ENCODE measurements at places on chromosomes 1 and 21. TPM values are rescaled to one million over a fixed set of nuclear protein-coding genes. Genes with fewer than 3 reads are reported as not detected.

DNA sequence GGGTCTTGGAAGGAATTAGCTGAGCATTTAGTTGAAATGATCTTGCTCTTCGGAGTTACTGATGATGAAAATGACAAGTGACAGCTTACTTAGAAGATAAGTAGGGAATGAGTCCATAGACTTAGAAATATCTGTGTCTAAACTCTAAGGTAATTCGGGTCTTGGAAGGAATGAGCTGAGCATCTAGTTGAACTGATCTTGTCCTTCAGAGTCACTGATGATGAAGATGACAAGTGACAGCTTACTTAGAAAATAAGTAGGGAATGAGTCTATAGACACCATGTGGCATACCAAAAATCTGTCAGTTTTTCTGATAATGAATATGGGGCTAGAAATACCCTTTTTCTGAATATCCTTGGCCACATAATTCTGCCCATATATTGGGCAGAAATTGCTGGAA is 14.7 kb downstream of the CTTNBP2NL start:
- no peaks in the 10 kb centered on the region for H3K27me3 ChIP-seq
- H3K4me3 ChIP-seq, result no peak overlapping the region
- H3K36me3 ChIP-seq, result peaks cover 2% of the 10 kb centered on the region
- no peak for DNase-seq
- no peaks in the 10 kb centered on the region for H3K4me1 ChIP-seq

DNA sequence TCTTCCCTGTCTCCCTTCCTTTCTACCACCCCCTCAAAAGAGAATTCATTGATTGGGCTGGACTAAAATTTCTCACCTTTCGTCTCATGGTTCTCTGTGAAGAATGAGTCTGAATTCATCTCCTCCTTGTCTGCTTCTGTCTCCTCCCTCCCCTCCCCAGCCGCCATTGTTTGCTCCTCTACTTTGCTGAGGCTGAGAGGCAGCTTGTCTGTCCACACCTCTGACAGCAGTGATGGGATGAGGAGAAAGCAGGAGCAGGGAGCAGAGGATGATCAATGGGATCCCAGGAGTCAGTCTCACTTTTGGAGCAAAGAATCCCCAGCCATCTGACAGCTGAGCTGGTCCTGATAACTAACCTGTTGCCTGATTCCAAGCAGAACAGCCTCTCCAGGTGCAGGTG is 2.5 kb downstream of the ILDR2 start:
- H3K36me3 ChIP-seq, result no peaks in the 10 kb centered on the region
- H3K27me3 ChIP-seq, result peaks cover 6% of the 10 kb centered on the region
- H3K4me3 ChIP-seq, result no peak overlapping the region
- no peaks in the 10 kb centered on the region for H3K4me1 ChIP-seq
- H3K27ac ChIP-seq, result no peak overlapping the region
- DNase-seq, result no peak

DNA sequence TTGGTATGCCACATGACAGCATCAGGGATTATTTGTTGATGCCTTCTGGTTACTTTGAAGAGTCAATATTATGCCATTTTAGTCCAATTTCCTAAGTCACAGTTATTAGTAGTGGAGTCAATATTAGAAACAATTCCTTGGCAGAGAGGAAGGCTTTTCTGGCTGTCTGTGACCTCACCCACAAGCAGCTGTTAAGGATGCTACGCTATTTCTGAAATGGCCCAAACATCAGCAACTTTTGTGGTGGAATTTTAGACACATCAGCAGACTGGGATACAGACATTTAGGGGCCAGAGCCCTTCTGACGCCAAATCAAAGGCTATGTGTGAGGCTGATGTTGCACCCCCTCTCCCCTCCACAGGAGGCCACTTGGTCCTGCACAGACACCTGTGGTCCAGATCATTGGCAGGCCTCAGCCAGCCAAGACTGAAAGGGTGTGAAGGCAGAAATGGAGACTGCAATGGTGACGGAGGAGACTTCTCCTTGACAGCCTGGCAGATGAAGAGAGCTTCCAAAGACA is 9.2 kb upstream of the RXRG start:
- no peaks in the 10 kb centered on the region for H3K4me1 ChIP-seq
- no peak for DNase-seq
- no peaks in the 10 kb centered on the region for H3K27me3 ChIP-seq
- no peak overlapping the region for H3K27ac ChIP-seq

GRCh38 chr1:48127735-48128685 is 94.5 kb upstream of the SLC5A9 start:
- no peaks in the 10 kb centered on the region for H3K27me3 ChIP-seq
- H3K4me1 ChIP-seq, result no peaks in the 10 kb centered on the region
- H3K27ac ChIP-seq, result no peak overlapping the region

GRCh38 chr21:43588957-43589356 is 70.3 kb downstream of the HSF2BP start:
- H3K27ac ChIP-seq, result no peak overlapping the region
- H3K4me1 ChIP-seq, result peaks cover 20% of the 10 kb centered on the region
- H3K36me3 ChIP-seq, result no peaks in the 10 kb centered on the region
- no peak for DNase-seq
- no peak overlapping the region for H3K4me3 ChIP-seq

DNA sequence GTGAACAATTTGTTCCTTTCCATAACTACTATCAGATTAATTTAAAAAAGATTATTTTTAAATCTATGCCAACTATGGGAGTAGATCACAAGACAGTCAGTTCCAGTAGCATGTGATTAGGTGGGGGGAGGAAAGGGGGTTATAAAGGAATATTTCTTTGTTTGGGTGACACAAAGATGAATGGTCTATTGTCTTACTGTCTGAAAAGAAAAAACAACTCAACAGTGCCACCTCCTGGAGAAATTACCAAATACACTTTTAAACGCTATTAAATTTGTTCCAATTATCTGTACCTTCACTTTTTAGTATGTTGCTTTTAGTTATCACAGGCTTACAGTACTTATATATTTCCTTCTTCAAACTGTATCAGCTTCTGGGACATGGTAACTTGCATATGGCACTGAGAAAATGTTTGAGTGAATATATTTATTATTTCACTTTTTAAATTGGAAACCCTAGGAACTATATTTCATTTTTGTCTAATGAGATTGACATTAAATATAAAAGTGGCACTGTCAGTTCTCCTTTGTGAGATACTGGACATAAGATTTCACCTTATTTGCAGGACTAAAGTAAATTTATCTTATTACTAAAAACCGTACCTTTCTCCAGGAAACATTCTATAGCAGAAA is 1.7 kb upstream of the SORT1 start:
- H3K4me3 ChIP-seq, result no peak overlapping the region
- no peak for DNase-seq
- H3K4me1 ChIP-seq, result peaks cover 15% of the 10 kb centered on the region

GRCh38 chr1:26787381-26787705 is 407 bp upstream of the PIGV start:
- H3K4me3 ChIP-seq, result peak overlapping the region; percentile 76
- no peaks in the 10 kb centered on the region for H3K27me3 ChIP-seq
- H3K4me1 ChIP-seq, result peaks cover 19% of the 10 kb centered on the region
- DNase-seq, result no peak
- peak overlapping the region; percentile 100 for H3K27ac ChIP-seq

- DNase-seq, result peak; percentile 67
- H3K27me3 ChIP-seq, result no peaks in the 10 kb centered on the region
- no peaks in the 10 kb centered on the region for H3K4me1 ChIP-seq
- H3K36me3 ChIP-seq, result no peaks in the 10 kb centered on the region
- H3K4me3 ChIP-seq, result peak within 1 kb of the TSS; percentile 40
Measured at GRCh38 chr1:115337633-115338456, at the start of gene NGF. TSS of gene NGF (minus strand) at chr1:115338249. CDS start at chr1:115286795, 51,454 bp downstream.

GRCh38 chr1:36913016-36913415 is 121.3 kb downstream of the GRIK3 start:
- no peaks in the 10 kb centered on the region for H3K36me3 ChIP-seq
- H3K4me1 ChIP-seq, result no peaks in the 10 kb centered on the region
- H3K27ac ChIP-seq, result no peak overlapping the region
- no peaks in the 10 kb centered on the region for H3K27me3 ChIP-seq
- no peak overlapping the region for H3K4me3 ChIP-seq
- no peak for DNase-seq

GRCh38 chr1:179166663-179167417 is 62.6 kb downstream of the ABL2 start:
- H3K4me3 ChIP-seq, result no peak overlapping the region
- H3K4me1 ChIP-seq, result no peaks in the 10 kb centered on the region

GRCh38 chr1:109134423-109134822 is 20.5 kb downstream of the ELAPOR1 start:
- no peaks in the 10 kb centered on the region for H3K27me3 ChIP-seq
- DNase-seq, result no peak
- no peaks in the 10 kb centered on the region for H3K36me3 ChIP-seq
- H3K4me1 ChIP-seq, result no peaks in the 10 kb centered on the region
- peak overlapping the region; percentile 45 for H3K27ac ChIP-seq
- H3K4me3 ChIP-seq, result no peak overlapping the region

DNA sequence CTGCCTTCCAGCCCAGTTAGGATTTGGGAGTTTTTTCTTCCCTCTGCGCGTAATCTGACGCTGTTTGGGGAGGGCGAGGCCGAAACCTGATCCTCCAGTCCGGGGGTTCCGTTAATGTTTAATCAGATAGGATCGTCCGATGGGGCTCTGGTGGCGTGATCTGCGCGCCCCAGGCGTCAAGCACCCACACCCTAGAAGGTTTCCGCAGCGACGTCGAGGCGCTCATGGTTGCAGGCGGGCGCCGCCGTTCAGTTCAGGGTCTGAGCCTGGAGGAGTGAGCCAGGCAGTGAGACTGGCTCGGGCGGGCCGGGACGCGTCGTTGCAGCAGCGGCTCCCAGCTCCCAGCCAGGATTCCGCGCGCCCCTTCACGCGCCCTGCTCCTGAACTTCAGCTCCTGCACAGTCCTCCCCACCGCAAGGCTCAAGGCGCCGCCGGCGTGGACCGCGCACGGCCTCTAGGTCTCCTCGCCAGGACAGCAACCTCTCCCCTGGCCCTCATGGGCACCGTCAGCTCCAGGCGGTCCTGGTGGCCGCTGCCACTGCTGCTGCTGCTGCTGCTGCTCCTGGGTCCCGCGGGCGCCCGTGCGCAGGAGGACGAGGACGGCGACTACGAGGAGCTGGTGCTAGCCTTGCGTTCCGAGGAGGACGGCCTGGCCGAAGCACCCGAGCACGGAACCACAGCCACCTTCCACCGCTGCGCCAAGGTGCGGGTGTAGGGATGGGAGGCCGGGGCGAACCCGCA is at the start of gene PCSK9:
PCSK9 (plus strand) TSS at position 207 of the 741 bp plus-strand sequence; CDS start at position 497, 290 bp downstream.
- peaks cover 16% of the 10 kb centered on the region for H3K27me3 ChIP-seq
- no peaks in the 10 kb centered on the region for H3K36me3 ChIP-seq
- no peak within 1 kb of the TSS for H3K27ac ChIP-seq
- no peaks in the 10 kb centered on the region for H3K4me1 ChIP-seq

GRCh38 chr1:162822391-162823200 is 32.1 kb downstream of the HSD17B7 start:
- H3K4me1 ChIP-seq, result no peaks in the 10 kb centered on the region
- H3K36me3 ChIP-seq, result no peaks in the 10 kb centered on the region
- H3K27ac ChIP-seq, result no peak overlapping the region
- DNase-seq, result peak; percentile 53
- no peaks in the 10 kb centered on the region for H3K27me3 ChIP-seq

- DNase-seq, result no peak
- H3K27ac ChIP-seq, result no peak overlapping the region
- H3K27me3 ChIP-seq, result no peaks in the 10 kb centered on the region
- H3K4me1 ChIP-seq, result no peaks in the 10 kb centered on the region
- H3K4me3 ChIP-seq, result no peak overlapping the region
Measured at GRCh38 chr21:38054334-38054733, 138.1 kb upstream of the KCNJ6 start.

- no peak for DNase-seq
- no peaks in the 10 kb centered on the region for H3K36me3 ChIP-seq
- H3K27me3 ChIP-seq, result no peaks in the 10 kb centered on the region
- H3K4me1 ChIP-seq, result no peaks in the 10 kb centered on the region
Measured at GRCh38 chr1:156885314-156885713, 8.2 kb upstream of the PEAR1 start.

DNA sequence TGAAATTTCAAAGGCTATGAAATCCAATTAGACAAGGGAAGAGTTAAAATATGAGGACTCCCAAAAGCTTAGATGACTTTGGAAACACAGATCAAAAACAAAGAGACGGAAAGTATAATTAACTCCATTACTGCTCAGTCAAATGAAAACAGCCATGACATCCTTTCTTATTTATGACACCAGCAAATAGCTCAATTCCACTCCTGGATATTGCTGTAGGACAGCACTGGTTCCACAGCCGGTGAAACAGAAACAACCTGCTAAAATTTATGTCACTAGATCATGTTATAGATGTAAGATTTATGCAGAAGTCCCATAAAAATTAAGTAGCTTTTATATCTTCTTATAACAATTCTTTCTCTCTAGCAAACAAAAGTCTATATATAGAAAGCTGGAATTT is 65.6 kb upstream of the RRP15 start:
- H3K4me1 ChIP-seq, result no peaks in the 10 kb centered on the region
- no peak overlapping the region for H3K4me3 ChIP-seq
- H3K27ac ChIP-seq, result no peak overlapping the region
- peak; percentile 2 for DNase-seq
- no peaks in the 10 kb centered on the region for H3K27me3 ChIP-seq

- no peaks in the 10 kb centered on the region for H3K36me3 ChIP-seq
- H3K27me3 ChIP-seq, result no peaks in the 10 kb centered on the region
- H3K4me3 ChIP-seq, result no peak overlapping the region
- H3K4me1 ChIP-seq, result no peaks in the 10 kb centered on the region
- H3K27ac ChIP-seq, result no peak overlapping the region
Measured at GRCh38 chr1:184595596-184595995, 159.1 kb downstream of the EDEM3 start.

DNA sequence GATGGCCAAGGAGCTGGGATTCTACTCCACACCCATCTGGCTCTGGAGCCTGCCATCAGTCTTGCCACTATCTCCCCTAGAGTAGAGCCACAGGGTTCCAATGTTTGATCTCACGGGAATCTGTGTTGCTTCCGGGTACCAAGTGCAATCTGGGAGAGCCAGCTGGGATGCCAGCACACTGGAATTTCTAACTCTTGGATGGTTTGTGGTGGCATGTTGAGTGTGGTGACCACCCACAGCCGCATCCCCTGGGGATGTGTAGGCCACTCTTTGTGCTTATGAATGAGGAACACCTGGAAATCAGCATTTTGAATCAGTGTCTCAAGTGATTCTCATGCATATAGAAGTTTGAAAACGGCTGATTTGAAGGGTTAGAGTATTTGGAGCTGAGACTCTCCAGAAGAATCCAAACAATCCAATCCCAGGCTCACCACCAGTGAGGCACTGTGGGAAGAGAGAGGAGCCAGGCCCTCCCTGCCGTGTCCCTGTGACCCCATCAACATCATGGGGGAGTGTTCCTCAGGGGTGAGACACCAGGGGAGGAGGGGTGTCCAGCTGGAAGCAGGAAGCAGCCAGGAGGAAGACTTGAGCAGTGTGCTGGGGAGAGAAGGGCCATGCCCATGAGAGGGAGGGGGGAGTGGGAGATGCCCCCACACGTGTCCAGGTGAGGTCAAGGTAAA is 13.4 kb downstream of the FBLIM1 start:
- H3K36me3 ChIP-seq, result peaks cover 18% of the 10 kb centered on the region
- no peak for DNase-seq
- no peaks in the 10 kb centered on the region for H3K27me3 ChIP-seq
- H3K4me1 ChIP-seq, result no peaks in the 10 kb centered on the region

- H3K27me3 ChIP-seq, result no peaks in the 10 kb centered on the region
- no peak for DNase-seq
- H3K36me3 ChIP-seq, result no peaks in the 10 kb centered on the region
- H3K27ac ChIP-seq, result no peak overlapping the region
Measured at GRCh38 chr1:245995474-245995873, 511.6 kb downstream of the SMYD3 start.

Gene GABRD
- total RNA-seq, result 0.63 TPM

Gene OR14C36
- not detected for total RNA-seq

Gene HPCA
- total RNA-seq, result 0.28 TPM

Gene RCSD1
- total RNA-seq, result 18.3 TPM

Gene GPR37L1
- total RNA-seq, result 0.13 TPM

Gene LYPD8
- total RNA-seq, result 3.2 TPM

Gene ITGB2
- total RNA-seq, result 111 TPM

Gene KANK4
- total RNA-seq, result 0.50 TPM

Gene RXFP4
- total RNA-seq, result not detected

Gene LCK
- 10.3 TPM for total RNA-seq

Gene FAM72D
- total RNA-seq, result not detected

Gene FCRL5
- total RNA-seq, result 10.3 TPM

All from kidney (tissue), 22 donors.